ENCODE measurements at places on chromosomes 1 and 21. TPM values are rescaled to one million over a fixed set of nuclear protein-coding genes. Genes with fewer than 3 reads are reported as not detected.

The TFF3 gene
- 50.3 TPM for total RNA-seq

GRCh38 chr1:184929711-184930202 lies 44.6 kb downstream of the NIBAN1 start:
- no peak for DNase-seq

DNA sequence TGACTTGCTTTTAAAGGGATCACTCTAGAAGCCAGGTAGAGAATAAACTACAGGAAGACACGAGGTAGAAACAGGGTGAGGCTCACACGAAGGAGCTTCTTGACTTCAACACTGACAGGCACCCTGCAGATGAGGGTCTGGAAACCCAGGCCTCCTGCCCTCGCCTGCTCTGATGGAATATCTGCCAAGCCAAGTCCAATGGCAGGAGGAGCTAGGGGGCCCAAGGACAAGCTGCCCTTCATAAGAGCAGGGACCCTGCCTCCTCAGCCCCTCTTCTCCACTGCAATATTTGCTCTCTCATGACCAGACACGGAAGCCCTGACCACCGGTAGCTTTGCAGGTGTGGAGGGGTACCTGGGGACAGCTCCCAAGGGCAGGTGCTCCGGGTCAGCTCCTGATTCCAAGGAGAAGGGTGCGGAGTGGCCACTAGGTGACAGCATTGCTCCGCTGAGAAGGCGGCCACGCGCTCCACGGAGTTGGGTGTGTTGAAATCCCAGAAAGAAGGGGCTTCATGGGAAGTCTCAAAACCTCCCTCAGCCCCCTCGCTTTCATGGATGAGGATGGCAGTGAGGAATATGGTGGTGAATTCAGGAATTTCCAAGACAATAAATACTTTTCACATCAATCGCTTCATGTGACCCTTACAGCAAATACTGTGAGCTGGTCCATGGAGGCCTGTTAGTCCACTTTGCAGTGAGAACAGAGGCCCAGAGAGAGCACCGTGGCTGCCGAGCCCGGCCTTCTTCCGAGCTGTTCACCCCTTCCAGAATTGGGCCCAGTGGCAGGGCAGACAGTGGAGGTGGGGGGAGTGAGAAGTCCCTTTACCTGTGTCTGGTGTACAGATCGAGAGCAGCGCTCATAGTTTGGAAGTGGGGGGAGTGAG lies 33.2 kb upstream of the PAX7 start:
- no peak for DNase-seq

GRCh38 chr1:71312545-71312944 lies 231.7 kb upstream of the ZRANB2 start:
- no peak for DNase-seq

- no peak for DNase-seq
These were observed 609.1 kb downstream of the PTPRC start for GRCh38 chr1:199247891-199248290.

GRCh38 chr1:14334336-14335176 lies 263.9 kb upstream of the KAZN start:
- DNase-seq = no peak

All from osteocyte (in vitro differentiated cells).